ENCODE measurements at places on chromosomes 4 and X.

DNA sequence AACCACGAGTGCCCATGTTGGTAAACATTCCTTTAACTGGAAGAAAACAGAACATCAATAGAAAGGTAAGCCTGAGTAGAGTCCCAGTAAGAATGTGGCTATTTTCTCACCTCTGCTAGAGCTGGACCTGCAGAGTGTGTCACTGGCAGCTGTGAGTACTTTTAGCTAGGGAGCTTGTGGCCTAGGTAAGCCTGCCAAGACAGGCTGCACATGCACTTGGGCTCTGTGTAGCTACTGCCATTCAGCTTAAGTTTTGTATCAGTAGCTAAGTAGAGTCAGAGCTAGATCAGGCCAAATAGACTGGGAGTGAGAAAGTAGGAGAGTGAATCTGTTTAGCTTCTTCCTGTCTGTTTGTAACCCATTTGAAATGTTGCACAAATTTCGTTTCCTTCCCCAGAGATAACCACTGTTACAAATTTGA lies 35.3 kb downstream of the RBPJ start:
- peak; percentile 35 for DNase-seq

GRCh38 chr4:17232566-17233253 lies 279.2 kb downstream of the QDPR start:
- peak; percentile 81 for DNase-seq

DNA sequence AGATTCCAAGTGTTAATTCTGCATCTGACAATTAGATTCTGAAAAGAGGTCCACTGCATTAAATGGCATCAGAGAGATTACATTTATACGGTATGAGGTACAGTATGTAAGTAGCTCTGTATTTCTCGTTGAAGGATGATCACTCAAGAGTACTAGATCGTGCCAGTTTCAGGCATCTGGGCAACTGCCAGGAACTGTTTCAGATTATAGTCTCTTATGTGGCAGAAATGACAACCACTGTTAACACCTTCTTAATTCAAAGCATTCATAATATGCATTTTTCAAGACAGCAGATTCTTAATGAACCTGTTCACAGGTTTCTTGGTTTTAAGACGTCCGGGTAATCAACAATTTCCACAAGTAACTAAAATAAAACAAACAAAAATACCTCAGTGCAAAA lies 1.6 kb downstream of the ANKRD50 start:
- DNase-seq = peak; percentile 28

GRCh38 chr4:102579794-102580462 lies 78.8 kb downstream of the NFKB1 start:
- no peak for DNase-seq

GRCh38 chrX:120269373-120270035 lies 18.9 kb downstream of the ZBTB33 start:
- peak; percentile 23 for DNase-seq

- no peak for DNase-seq
These were observed 44.4 kb downstream of the UCHL1 start for GRCh38 chr4:41301137-41301536.

GRCh38 chr4:104591510-104591911 lies 96.8 kb upstream of the CXXC4 start:
- DNase-seq = no peak

- DNase-seq = no peak
These were observed 7.9 kb upstream of the FUNDC1 start for GRCh38 chrX:44550563-44550962.

DNA sequence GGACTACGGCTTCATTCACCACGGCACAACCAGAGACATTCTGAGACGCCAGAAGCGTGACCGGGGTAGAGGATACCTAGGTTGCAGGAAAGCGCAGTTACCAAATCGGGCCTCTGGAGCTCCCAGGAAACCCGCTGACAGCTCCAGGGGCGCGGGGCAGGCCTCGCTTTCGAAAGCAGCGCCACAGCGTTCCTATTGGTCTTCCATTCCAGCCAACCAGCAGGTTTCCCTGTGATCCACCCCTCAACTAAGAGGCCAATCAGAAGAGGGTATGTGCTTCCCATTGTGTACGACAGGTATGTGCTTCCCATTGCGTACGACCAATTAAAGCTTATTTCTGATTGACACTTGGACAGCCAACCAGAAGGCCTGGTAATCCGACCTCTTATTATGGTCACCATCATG lies 14.9 kb downstream of the SNX12 start:
- DNase-seq = peak; percentile 79

DNA sequence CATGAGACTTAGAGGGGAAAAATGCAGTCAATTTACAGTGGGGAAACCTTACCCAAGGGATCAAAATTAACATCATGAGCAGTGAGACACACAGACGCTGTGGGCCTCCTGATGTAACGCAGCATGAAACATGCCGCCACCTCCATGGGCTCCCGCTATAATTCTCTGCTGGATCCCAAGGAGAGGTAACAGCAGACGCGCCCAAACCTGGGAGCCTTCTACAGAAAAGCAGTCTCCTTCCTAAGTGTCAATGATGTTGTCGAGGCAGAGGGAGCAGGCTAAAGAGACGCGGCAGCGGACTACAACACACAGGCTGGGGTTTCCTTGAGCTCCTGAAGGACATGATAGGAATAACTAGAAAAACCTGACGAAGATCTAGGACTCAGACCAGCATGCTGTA lies 142.3 kb downstream of the AFAP1 start:
- DNase-seq = no peak

DNA sequence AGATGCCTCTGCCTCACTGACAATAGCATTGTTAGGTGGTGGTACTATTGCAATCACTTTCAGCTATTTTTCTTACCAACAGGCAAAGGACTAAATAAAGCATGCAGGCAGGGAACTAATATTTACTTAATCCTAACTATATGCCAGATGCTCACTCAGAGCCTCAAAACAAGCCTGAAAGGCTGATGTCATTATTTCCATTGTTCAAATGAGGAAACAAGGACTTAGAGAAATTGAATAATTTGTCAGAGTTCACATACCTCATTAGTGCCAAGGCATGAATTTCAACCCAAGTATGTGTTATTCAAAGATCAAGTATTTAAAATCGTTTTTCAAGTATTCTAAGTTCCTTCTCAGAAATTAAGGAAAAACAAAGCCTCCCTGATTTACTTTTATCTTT lies 374.9 kb upstream of the TECRL start:
- peak; percentile 15 for DNase-seq

DNA sequence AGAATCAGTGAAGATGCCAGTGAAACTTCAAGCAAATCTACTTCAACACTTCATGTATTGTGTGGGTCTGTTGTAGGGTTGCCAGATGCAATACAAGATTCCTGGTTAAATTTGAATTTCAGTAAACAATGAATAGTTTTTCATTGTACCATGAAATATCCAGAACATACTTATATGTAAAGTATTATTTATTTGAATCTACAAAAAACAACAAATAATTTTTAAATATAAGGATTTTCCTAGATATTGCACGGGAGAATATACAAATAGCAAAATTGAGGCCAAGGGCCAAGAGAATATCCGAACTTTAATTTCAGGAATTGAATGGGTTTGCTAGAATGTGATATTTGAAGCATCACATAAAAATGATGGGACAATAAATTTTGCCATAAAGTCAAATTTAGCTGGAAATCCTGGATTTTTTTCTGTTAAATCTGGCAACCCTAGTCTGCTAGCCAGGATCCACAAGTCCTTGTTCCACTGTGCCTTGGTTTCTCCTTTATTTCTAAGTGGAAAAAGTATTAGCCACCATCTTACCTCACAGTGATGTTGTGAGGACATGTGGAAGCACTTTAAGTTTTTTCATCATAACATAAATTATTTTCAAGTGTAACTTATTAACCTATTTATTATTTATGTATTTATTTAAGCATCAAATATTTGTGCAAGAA lies 2.3 kb downstream of the CXCL8 start:
- DNase-seq = no peak

DNA sequence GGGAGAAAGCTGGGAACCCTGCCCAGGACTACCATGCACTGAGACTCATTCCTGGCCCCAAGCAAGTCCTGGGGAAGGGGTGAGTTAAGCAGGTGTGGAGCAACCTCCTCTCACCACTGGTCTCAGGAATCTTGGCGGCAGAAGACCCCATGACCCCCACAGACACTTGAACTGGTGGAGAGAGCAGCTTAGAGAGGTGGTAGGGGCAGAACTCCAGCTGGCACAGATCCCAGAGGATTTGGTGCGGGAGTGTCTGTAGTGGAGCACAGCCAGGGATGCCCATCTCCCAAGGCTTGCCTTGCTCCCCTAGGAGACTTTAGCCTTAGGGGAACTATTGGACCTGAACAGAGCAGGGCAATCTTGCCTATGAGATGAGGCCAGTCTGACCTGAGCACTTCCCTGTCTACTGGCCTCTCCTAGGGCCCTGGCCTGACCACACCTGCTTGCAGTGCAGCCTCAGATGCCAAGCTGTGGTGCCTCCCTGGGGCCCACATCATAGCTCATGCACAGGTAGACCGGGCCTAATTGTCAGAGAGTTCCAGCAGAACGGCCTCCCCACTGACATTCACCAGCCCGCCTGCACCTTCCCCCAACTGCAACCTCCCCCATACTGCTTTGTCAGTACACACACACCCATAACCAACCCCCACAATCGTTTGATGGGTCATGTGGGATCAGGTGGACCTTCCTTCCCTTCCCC lies 78.0 kb downstream of the NAA11 start:
- no peak for DNase-seq

- DNase-seq = peak; percentile 13
These were observed 47.7 kb upstream of the UGDH start for GRCh38 chr4:39574946-39575345.

- DNase-seq = no peak
These were observed 81.7 kb downstream of the EGF start for GRCh38 chr4:109994415-109994827.

DNA sequence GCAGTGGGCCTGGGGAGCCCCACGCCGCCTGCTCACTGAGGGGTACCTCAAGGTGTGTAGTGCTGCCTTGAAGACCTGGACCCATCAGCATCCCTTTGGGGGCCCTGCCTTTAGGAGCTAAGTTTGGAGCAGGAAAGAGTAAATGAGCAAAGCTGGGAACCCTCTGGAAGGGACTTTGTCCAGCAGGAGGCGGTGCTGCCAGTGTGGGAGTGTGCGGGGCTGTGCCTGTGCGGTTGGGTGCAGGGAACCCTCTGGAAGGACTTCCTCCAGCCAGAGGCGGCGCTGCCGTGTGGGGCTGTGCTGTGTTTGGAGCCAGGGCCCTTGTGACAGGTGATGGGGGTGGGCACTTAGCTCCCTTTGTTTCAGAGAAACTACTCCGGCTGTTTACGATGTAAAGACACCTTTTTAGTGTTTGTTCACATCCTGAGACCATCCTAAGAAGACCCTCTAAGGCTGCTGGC lies 25.8 kb downstream of the RGS12 start:
- no peak for DNase-seq

DNA sequence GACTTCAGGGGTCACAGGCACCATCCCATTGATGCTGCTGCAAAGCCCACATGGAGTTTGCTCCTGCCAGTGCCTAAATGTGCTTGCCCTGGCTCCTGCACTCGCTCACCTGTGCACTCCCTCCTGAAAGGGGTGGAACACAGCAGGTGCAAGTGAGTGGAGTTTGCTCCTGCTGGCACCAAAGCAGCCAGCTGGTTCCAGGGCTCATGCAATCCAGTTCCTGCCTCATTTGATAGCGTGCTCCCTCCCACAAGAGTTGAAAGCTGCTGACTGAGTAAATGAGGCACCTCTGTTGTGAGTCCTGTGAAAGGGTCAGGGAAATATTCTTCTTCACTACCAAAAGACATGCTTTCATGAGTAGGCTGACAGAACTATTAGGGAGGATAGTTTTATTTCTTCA lies 30.5 kb downstream of the CXCL8 start:
- DNase-seq = no peak

DNA sequence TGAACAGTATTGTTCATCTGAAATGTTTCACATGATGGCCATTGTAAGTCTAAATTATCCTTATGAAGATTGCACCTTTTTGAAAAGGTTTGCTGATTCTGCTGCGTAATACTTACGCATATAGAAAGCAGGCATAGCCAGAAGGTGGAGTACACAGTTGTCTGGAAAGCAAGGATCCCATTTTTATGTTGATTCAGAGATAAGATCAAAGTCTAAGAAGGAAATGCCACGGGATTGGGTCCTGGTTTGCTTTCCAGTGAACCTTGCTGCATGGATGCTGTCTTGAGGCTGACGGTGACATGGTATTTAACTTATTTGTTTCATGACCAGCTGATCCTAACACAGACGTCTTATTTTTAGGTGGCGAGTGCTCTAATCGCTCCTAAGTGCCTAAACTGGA lies 15.5 kb downstream of the MAGEA9B start:
- DNase-seq = no peak

DNA sequence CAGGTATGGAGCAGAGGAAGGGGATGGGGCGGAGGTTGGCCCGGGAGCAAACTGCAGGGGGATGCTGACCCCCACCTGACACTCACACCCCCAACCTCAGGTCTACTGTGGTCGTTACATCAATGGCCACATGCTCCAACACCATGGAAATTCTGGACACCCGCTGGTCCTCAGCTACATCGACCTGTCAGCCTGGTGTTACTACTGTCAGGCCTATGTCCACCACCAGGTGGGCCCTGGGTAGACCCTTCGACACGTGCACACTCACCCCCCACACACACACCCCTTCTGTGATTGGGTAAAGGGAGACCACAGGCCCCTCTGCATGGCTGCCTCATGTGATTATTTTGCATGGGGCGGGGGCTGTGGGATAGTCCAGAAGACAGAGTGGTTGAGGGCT lies 2.2 kb upstream of the ERAS start:
- DNase-seq = no peak

DNA sequence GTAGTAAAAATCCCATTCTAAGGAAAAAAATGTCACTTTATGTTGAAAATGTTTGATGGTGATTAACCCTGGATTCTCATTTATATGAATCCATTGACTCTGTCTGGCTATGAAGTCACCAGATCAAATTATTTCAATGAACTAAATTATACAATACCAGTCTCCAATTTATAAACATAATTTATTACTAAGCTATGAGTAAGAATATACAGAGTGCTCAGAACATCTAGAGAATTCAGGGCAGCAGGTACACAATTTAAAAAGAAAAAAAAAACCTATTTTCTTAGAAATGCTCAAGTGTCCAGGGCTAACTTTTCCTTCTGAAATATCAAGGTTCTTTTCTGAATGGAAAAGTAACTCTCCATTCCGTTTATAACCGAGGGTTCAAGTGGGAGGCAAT lies 48.6 kb downstream of the VEGFC start:
- DNase-seq = no peak

- peak; percentile 21 for DNase-seq
These were observed 67.9 kb downstream of the TMLHE start for GRCh38 chrX:155544881-155545280.

GRCh38 chr4:173509036-173510001 lies 20.7 kb downstream of the HAND2 start:
- no peak for DNase-seq

Measured in choroid plexus epithelial cell (primary cell).